MCF 10A (cell line): ENCODE measurements at places on chromosomes 2 and 18.

- no peak for DNase-seq
Observed at GRCh38 chr2:119735565-119735964, 24.2 kb upstream of the PTPN4 start.

GRCh38 chr2:64143169-64144056, 807 bp downstream of the PELI1 start:
- peak; percentile 57 for DNase-seq

- no peak for DNase-seq
Observed at GRCh38 chr2:240404174-240404852, 31.1 kb upstream of the GPC1 start.

GRCh38 chr2:66573821-66574233, 138.9 kb downstream of the MEIS1 start:
- DNase-seq = no peak

DNA sequence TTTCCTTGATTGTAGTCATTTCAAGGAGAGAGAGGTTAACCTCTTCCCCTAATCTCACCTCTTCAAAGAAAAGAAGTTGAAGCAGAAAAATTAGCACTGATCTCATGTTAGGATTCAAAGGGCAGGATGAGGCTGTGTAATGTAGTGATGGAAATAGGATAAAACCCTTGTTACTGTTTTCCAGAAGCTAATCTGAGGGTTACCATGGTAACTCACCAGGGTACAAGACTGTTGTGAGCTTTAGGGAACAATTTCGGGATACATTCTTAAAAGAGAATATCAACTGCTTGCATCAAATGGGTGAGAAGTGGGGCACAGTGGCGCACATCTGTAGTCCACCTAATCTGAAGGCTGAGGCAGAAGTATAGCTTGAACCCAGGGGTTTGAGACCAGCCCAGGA, 64.9 kb upstream of the SLC39A10 start:
- no peak for DNase-seq

GRCh38 chr2:68798569-68798968, 64.0 kb downstream of the ARHGAP25 start:
- DNase-seq = no peak

DNA sequence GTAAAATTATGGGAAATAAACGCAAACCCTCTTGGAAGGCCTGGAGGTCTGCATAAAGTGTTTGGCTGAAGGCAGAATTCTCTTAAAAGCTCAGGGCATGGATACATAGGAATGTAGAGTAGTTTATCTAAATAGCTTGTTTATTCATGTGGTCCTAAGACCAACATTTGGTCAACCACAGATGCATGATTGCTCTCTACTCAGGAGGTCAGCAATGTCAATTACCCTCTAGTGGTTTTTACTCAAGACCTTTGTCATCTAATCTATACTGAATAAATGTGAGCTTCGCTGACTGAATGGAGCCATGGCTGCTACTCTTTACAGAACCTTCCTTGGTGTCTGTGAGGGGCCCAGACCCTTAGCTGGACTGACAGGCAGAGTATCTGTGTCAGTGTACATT, 139.8 kb downstream of the ATL2 start:
- DNase-seq = no peak

GRCh38 chr2:217861334-217861877, 141.4 kb downstream of the TNS1 start:
- no peak for DNase-seq

- peak; percentile 82 for DNase-seq
Observed at GRCh38 chr2:149410701-149411484, 80.5 kb downstream of the LYPD6 start.

GRCh38 chr2:108908713-108909070, 80.3 kb downstream of the EDAR start:
- no peak for DNase-seq

GRCh38 chr2:74884118-74884762, 50.3 kb downstream of the HK2 start:
- no peak for DNase-seq

GRCh38 chr2:43019025-43019367, 207.4 kb downstream of the ZFP36L2 start:
- DNase-seq = no peak

DNA sequence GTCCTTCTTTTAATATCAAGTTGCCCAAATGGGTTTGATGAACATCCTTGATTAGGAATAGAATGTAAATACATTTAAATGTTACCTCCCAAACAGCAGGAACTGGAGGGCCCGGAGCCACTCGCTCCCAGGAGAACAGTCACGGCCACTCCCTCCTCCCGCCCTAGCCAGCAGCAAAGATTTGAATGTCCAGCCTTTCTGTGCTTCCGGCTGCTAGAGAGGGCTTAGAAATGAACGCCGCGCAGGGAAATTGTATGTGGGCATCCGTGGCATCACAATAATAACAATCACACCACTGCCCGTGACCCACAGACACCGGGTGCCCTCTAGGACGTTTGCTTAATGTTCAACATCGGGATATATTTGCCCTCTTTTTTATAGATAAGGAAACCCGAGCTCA, 164.9 kb upstream of the SALL3 start:
- no peak for DNase-seq

- DNase-seq = peak; percentile 83
Observed at GRCh38 chr2:20212871-20213503, 11.9 kb downstream of the SDC1 start.

DNA sequence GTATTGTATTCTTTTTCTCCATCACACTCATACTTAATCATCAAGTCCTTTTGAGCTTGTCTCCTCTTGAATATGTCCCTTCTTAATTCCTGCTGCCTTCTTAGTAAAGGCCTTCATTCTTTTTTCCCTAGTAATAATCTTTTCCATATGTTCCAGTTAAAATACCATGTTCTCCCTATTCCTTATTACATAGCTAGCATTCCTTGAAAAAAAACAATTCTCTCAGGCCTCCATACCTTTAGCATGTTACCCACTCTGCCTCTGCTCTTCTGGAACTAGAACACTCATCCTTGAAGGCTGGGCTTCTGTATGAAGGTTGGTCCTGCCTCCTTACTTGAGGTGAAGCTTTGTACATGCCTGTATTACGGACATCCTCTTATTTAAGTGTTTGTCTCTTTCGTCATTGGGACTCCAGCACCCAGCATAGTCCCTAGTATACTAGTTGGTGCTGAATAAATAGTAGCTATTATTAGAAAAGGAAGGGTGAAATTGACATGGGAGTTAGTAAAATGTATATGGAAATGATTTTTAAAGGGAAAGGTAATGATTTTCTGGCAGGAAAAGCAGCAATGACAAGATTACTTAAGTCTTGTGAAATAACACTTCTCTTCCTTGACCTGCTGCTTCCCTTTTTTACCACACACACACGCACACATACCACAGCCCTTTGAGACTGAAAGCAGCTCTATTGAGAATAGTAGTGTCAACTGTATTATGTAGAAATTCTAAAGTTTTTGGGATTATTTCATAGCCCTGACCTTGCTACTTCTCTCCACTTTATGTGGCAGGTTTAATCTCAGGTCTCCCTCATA, 45.6 kb downstream of the REL start:
- no peak for DNase-seq

- DNase-seq = no peak
Observed at GRCh38 chr2:204447722-204448121, 97.6 kb upstream of the PARD3B start.

GRCh38 chr2:211270257-211270656, 713.9 kb downstream of the CPS1 start:
- DNase-seq = no peak

GRCh38 chr2:36675579-36676282, 20.8 kb upstream of the VIT start:
- no peak for DNase-seq

- DNase-seq = no peak
Observed at GRCh38 chr2:44097322-44097907, 71.3 kb upstream of the PPM1B start.

GRCh38 chr2:127663566-127664064, 11.7 kb downstream of the LIMS2 start:
- DNase-seq = no peak

- peak; percentile 21 for DNase-seq
Observed at GRCh38 chr2:127348426-127349000, 39.3 kb downstream of the MAP3K2 start.

DNA sequence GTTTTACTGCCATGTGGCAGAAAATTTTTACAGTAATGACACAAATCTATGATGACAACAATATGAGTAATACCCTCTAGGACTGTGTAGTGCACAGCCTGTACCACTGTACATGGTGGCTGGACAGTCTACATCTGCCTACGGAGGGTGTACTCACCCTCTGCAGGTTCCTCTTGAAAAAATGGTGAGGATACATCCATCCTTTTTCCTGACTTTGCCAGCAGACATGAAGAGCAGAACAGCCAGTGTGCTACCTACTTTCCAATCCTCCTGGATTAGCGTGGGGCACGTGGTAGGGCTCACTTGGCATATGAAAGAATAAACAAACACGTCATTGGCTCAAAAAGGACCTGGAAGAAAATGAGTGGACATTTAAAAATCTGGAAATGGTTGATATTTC, 62.6 kb downstream of the TRPM8 start:
- DNase-seq = no peak

DNA sequence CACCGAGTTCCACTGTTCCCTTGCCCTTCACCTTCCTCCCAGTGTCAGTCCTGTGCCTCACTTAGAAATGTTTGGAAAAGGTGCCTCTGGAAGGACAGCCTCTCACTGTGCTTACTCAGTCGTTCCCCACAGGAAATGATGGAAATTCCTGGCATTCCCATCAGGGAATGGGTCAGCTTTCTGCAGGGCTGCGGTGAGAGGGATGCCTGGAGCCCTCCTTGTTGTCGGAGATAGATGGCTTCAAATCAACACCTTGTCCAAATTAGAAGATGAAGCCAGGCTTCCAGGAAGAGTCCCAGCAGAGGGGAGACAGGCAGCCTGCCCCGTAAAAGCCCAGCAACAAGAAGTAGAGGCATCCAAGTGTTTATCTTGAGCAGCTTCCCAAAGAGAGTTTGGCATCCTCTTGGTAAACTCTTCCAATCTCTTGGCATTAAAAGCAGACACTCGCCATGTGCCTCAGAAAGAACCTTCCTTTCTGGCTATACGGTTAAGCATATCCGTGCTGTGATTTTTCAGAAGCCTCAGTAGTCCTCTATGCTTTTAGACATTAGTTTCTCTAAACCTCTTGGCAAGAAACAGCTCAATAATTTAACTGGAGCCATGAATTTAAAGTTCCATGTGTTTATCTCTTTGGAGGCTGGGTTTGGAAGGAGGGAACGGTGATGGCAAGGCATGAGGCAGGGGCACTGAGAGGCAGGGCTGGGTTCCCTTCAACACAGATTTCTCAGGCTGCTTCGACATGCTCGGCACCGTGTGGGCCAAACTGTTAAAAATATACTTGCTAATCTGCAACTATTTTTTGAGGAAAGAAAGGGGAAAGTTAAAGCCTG, 25.1 kb downstream of the COLEC12 start:
- DNase-seq = peak; percentile 47

- DNase-seq = no peak
Observed at GRCh38 chr2:3147651-3148530, 229.7 kb downstream of the EIPR1 start.

- DNase-seq = no peak
Observed at GRCh38 chr2:51535763-51536162, 503.8 kb upstream of the NRXN1 start.

GRCh38 chr2:203580844-203581243, 45.7 kb upstream of the RAPH1 start:
- no peak for DNase-seq

DNA sequence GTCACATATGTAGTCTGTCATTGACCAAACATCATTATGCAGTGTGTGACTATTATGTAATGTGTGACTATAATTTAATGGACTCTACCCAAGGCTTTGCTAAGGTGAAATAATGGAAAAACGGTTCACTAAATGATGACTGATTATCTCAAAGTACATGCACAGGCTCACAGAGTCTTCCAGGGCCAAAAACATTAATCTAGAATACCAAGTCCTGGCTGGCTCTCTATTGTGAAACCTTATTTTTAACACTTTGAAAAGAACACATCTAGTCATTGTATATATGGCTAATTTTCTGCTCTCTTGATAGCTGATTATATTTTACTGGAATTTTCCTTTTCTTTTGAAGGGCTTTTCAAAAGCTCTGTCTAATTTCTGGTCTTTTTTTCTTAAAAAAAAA, 102.9 kb upstream of the THUMPD2 start:
- no peak for DNase-seq

DNA sequence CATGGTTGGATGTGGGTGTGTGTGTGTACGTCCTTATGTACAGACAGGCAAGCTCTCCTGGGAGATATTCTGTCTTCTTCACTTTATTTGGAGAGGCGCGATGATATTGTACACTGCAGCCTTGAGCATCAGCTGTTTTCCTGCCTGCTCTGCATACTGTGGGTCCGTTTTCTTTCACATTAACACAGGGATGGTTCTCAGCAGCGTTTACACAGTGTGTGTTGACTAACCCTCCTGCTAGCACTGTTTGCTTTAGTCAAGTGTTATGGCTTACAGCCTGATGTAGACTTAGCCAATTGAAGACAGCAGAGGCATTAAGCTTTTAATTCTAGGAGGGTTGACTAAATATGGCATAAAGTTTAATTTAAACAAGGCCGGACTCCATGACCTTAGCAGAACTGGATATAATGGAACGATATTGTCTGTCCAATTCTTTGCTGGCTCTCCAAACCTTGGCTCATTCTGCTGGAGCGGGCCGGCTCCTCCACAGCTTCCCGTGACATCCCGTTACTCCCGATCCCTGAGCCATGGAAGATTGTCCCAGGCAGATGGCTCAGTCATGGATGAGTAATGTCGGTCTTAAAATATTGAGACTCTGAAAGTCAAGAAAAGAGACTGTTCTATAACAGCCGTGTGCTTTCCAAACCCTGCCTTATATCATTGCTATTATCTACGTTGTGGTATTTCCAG, 134.7 kb downstream of the TPGS2 start:
- DNase-seq = no peak

DNA sequence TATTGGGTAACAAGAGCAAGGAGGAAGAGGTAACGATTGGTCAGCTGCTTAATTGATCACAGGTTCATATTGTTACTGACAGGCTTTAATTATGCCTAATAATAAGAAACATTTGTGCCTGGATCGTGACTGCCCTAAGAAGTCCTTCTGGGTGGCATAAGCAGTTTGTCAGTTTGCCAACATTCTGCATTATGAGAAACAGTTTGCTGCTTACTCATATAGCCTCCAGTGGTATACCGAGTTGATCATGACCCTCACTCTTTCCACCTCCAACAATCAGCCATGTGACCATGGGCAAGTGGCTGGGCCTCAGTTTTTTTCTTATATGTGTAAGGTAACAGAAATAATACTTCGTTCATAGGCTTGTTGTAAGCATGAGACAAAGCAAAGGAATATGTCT, 96.6 kb upstream of the CABLES1 start:
- peak; percentile 87 for DNase-seq

DNA sequence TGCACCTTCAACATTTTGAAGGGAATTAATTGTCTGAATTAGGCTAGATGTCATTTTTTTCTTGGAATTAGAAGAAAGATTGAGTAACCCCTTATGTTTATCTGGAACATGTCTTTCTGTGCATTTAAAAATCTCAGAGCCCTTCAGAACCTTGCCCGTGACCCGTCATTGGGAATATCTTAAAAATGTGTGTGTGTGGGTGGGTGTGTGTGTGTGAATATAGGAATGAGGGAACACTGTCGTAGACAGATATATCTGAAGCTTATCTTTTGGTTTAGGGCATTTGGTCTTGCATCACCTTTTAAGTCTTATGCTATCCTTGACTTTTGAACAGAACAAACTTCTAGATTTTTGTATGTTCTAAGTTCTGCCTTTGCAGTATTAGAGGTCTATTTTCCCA, 13.5 kb upstream of the IL1RL1 start:
- no peak for DNase-seq
